ENCODE measurements at places on chromosomes 7 and 10.
A peak's percentile ranks its signal among the peaks of the same experiment; 100 is the strongest.

DNA sequence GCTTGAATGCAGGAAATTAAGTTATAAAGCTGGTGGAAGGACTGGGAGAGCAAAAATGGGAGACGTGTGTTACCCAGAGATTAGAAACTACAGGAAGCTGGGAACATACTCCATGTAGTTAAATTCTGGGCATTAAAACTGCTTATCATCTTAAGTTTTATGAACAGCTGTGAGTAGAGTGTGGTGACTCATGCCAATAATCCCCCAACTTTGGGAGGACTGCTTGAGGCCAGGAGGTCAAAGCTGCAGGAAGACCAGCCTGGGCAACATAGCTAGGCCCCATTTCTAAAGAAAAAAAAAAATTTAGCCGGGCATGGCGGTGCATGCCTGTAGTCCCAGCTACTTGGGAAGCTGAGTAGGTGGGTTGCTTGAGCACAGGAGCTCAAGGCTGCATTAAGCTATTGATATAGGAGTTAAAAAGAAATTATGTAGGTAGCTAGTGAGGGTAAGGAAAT lies 56.2 kb upstream of the SEPHS1 start:
- peak; percentile 37 for DNase-seq

GRCh38 chr7:96244992-96245292 lies 77.0 kb downstream of the SLC25A13 start:
- no peak for DNase-seq

DNA sequence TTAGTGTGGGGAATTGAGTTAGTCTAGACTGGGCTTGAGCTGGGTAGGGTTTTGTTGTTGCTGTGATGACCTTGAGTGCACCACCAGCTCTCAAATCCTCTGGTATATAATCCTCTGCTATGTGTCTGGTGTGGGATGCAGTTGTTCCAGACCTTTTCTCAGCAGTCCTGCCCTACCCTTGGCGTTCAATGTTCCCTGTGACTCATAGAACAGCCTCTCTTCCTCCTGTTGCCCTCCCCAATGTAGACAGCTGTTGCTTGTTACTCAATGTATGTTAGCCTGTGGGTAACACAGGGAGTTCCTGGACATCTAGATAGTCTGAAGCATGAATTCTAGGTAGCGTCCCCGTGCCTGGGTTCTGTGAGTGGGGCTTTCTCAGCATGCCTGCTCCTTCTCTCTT lies 19.8 kb downstream of the ACBD7 start:
- peak; percentile 91 for DNase-seq

- DNase-seq: no peak
Measured at GRCh38 chr10:125334545-125334944, 174.2 kb upstream of the CTBP2 start.

DNA sequence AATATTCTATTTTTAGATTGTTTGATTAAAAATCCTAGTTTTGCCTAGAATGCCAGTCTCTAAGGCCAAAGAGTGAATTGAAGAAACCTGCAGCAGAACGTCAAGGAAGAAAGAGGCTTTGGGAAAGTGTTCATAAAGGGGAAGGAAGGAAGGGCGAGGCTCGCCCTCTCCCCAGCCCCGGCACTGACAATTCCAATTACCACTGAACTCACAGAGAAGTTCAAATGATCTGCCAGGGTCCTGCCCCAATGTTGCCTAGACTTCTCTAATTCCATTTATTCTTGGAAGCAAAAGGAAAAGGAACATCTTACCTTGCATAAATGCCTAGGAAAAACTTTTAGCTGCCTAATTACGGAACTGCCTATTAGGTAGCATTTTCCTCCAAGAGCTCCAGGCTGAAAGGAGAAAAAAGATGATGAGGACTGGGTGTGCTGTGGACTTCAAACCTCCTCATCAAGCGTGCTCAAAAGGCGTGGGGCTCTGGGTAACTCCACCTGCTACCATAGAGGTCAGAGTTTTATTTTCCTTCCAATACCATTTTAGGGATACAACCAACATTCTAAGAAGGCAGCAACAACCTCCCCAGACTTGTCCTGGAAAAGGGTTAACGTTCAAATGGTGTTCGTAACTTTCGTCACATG lies 134.5 kb downstream of the PKD1L1 start:
- no peak for DNase-seq

- no peak for DNase-seq
Measured at GRCh38 chr10:132122939-132123445, 57.2 kb downstream of the JAKMIP3 start.

DNA sequence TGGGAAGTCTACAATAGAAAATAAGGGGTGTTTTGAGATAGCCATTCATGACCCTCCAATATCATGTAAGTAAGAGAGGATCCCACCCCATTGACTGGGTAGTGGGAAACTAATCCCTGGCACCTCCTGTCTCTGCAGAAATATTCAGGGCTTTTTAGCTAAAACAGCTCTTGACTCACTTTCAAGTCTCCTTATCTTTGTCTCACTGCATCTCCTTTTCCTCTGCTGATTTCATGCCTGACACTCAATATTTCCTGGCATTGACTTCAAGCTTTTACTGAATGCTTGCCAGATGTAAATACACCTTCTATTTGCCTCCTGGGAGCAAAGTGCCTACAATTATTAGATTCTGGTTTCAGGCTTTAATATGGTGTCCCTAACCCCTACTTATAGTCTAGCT lies 57.1 kb downstream of the CHRM2 start:
- no peak for DNase-seq

GRCh38 chr7:2978408-2978807 lies 65.3 kb downstream of the CARD11 start:
- no peak for DNase-seq

DNA sequence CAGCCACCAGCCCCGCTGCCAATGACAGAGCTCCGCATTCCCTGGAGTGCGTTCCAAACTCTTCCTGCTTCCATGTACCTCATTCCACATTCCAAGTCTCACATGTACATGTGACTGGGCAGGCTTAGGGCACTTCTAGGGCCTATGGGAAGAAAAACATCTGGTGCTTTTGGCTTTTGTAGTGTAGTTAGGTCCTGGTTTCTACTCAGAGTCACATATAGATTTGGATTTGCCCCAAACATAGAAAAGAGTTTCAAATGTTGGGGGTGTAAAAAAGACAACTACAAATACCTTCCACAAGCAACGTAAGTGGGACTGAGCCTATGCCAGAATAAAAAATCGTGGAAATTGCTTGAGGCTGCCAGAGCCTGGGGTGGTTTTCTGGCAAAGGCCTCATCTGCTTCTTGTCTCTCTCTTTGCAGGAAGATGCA lies 84.1 kb downstream of the ZNF467 start:
- no peak for DNase-seq

GRCh38 chr7:103346396-103346795 lies 1.0 kb upstream of the PSMC2 start:
- no peak for DNase-seq

DNA sequence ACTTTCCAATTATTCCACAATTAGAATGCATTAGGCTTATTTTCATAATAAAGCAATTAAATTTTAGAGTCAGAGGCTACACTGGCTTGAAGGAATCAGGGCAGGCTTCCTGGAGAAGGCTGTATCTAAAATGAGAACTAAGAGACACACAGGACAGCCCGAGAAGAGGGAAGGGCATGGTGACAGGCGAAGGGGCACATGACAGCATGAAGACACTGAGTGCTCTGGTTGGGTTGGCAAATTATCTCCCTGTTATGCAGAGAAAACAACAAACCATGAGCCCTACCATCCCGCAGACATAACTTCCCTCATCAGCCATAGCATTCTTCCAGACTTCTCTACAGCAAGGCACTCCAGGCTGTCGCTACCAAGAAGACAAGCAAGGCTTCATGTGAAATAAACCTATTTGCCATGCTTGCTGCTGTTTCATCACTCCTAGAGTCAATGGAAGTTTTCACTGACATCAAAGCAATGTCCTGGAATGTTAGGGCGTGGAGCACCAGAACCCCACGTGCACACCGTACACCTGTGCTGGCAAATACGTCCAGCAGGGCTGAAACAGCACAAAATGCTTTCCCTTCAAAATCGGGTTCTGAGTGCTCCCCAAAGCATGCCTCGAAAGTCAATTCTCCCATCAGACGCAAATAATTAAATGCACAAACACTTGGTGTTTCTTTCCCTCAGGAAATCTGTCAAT lies 21.3 kb downstream of the VOPP1 start:
- DNase-seq: no peak

- no peak for DNase-seq
Measured at GRCh38 chr7:120867932-120868331, 10.0 kb upstream of the TSPAN12 start.

- no peak for DNase-seq
Measured at GRCh38 chr7:30797176-30798040, 26.2 kb downstream of the MINDY4 start.

GRCh38 chr10:49034925-49035324 lies 80.4 kb downstream of the VSTM4 start:
- no peak for DNase-seq

Data from retinal pigment epithelial cell (primary cell).